ENCODE measurements at places on chromosomes 16 and 17.
A peak's percentile ranks its signal among the peaks of the same experiment; 100 is the strongest.

- no peak for DNase-seq
Measured at GRCh38 chr17:7347630-7348477, 4.1 kb upstream of the KCTD11 start.

GRCh38 chr17:21024024-21024423 lies 18.8 kb downstream of the USP22 start:
- no peak for DNase-seq

DNA sequence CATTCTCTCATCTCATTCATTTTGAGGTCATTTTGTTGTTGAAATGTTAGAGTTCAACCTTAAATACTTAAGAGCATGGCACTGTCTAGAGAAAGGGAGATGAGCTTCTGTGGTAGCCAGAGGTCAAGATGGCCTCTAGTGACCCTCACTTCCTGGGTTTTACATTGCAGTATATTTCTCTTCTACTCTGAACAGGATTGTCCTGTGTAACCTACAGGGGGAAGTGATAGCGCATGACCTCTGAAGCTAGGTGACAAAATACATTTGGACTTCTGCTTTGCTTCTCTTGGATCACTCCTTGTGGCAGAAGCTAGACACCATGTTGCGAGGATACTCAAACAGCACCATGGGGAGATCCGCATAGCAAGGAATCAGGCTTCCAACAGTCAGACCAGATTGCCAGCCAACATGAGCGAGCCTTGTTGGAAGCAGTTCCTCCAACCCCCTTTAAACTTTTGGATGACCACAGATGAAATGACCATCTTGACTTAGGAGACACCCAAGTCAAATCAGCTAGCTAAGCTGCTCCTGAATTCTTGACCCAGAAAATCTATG lies 748.4 kb downstream of the MAF start:
- DNase-seq, result no peak

- no peak for DNase-seq
Measured at GRCh38 chr17:27571563-27572352, 59.2 kb upstream of the LGALS9 start.

- peak; percentile 50 for DNase-seq
Measured at GRCh38 chr17:31581491-31581890, 190.0 kb downstream of the RAB11FIP4 start.

GRCh38 chr16:21263640-21264570 lies 14.2 kb downstream of the CRYM start:
- no peak for DNase-seq

GRCh38 chr17:77308861-77309726 lies 168.3 kb downstream of the SEC14L1 start:
- no peak for DNase-seq

DNA sequence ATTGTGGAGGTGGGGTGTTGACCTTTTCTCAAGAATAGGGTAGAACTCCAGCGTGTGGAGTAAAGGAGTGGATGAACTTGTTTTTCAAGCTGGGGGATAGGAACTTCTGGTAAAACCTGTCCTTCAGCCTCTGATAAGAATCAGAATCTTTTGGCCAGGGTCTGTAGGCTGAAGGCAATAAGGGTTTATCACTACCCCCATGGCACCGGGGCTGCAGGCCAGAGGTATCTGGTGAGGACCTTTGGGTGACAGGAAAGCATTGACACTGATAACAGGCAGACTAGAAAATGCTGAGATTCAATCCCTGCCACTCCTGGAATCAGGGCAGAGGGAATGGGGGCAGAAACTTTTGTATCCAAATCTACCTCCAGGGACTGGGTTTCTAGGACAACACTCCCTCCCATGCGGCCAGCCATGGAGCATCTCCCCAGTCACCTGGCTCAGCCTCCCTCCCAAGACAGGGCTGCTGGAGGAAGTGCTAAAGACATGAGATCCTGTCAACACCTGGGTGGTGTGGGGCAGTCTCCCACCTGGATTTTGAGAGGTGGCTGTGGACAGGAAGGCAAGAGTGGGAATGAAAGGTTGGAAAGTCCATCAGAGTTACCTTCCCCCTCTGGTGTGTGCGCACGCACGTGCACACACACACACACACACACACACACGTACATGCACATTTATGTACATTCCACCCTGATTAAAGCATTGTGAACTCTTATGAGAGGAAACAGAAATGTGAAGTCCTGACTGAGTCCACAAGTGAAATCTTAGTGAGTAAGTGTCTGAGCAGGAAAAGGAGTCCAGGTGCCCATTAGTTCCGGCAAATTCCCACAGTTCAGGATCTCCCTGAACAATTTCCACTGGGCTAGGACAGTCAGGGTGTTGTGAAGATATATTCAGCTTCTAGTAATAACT lies 53.1 kb upstream of the MARCHF10 start:
- no peak for DNase-seq

DNA sequence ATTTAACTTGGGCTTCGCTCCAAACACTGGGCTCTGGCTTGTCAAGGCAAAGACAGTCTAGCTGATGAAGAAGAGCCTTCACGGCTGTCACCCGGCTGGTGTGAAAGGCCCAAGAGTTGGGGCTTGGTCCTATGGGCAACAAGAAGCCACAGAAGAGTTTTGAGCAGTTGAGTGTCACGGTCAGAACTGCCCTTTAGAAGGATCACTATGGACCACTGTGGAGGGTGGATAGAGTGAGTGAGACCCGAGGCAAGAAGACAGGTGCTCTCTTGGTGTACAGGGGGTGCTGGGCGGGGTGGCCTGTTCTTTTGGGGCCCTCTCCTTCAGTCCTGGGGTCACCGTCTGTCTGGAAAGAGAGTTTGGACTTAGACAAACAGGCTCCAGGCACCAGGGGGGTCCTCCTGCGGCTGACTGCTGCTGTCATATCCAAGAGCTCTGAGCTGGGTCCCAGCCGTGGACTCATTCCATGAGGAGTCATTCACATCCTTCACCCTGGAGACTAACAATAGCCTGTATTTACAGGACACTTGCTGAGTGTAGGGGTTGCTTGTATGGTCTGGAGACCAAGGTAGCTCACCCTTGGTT lies 2.4 kb downstream of the PIMREG start:
- no peak for DNase-seq

DNA sequence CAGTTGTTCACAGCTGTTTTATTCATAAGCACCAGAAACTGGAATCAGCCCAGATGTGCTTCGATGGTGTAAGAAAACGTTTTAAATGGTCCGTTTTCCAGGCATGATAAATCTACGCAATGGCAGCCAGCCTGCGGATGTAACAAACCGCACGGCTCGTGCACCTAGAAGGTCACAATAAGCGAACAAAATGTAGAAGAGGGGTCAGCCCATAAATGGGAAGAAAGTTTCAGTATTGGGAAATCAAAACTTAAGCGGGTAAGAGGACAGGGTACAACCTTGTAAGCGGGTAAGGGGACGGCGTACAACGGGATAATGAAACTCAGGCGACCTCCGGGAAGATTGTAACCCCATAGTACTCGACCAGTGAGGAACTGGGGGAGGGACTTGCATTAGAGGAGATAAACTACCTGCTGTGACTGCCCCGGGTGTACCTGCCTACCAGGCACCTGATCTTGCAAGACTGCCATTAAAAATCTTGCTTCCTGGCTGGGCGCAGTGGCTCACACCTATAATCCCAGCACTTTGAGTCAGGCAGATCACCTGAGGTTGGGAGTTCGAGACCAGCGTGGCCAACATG lies 66.6 kb downstream of the ANKRD11 start:
- DNase-seq, result no peak

DNA sequence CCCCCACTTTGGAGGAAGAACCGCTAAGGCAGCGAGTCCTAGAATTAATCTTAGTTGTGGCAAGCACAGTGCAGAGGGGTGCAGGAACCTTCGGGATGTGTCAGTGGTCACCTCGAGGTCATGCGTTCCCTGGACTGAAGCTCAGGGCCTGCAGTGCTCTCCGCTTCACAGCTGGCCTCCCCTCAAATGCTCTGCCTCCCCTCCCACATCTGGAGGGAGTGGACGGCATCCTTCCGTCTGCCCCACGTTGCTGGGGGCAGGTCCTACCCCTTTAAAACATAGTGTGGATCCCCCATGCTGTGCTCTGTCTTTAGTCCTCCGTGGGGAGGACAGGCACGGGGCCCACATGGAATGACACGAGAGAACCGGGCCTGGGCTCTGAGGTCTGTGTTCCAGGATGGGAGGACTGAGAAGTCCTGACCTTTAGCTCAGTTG lies 99.5 kb upstream of the CDC42EP4 start:
- no peak for DNase-seq

- DNase-seq, result no peak
Measured at GRCh38 chr16:27980919-27981700, 82.4 kb downstream of the GSG1L start.

DNA sequence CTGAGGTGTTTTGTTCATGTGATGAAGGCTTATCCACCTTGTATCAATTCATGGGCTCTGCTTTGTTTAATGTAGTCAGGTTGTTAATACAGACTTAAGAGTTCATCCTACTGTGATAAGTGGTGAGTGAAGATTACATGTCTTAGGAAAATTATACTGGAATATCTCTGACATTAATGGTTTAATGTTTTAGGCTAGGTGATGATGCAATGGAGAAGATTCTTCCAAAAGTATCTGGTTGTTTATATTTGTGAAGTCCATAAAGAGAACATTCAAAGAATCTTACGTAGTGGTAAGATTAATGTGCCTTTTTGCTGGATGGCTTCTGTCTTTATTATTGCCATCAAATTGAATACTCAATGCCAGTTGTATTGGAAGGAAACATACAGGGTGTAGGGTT lies 236.4 kb downstream of the BCAS3 start:
- no peak for DNase-seq

DNA sequence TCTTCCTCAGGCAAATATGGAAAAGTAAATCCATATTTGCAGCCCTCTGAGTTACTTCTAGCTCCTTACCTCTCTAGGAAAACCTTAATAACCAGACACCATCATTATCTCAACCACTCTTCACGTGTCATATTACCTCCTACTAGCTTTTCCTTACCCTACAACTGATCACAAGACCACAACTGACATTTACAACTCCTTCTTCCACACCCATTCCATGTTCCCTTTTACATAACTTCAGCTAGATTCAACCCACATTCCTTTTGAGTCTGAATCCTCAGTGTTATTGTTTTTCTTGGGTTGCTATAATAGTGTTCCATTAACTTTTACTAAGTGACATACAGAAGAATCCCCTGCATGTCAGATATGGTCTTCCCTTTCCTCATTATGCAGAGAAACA lies 4.7 kb upstream of the OR1E2 start:
- DNase-seq, result no peak

- DNase-seq, result no peak
Measured at GRCh38 chr16:4536391-4537106, 2.0 kb downstream of the CDIP1 start.

GRCh38 chr17:50993544-50993943 lies 127.1 kb downstream of the SPAG9 start:
- DNase-seq, result no peak

- no peak for DNase-seq
Measured at GRCh38 chr16:17510567-17510966, 39.8 kb upstream of the XYLT1 start.

- no peak for DNase-seq
Measured at GRCh38 chr17:27391427-27391826, 64.8 kb upstream of the KSR1 start.

DNA sequence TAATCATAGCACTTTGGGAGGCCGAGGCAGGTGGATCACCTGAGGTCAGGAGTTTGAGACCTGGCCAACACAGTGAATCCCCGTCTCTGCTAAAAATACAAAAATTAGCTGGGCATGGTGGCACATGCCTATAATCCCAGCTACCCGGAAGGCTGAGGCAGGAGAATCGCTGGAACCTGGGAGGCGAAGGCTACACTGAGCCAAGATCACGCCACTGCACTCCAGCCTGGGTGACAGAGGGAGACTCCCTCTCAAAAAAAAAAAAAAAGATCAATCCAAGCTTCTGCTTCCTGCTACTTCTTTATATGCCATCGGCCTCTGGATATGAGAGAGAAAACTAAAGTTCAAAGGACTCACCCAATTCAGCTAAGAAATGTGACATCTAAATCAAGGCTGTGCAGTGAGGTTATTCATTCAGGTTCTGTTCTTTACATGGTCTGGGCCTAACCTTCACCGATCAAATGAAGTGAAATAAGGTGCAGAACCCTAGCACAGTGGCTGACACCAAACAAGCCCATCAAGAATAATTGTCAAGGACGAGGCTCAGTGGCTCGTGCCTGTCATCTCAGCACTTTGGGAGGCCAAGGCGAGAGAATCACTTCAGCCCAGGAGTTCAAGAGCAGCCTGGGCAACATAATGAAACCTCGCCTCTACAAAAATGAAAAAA lies 25.6 kb downstream of the ZP2 start:
- no peak for DNase-seq

GRCh38 chr16:16868727-16869126 lies 489.8 kb downstream of the NPIPA7 start:
- DNase-seq, result no peak

DNA sequence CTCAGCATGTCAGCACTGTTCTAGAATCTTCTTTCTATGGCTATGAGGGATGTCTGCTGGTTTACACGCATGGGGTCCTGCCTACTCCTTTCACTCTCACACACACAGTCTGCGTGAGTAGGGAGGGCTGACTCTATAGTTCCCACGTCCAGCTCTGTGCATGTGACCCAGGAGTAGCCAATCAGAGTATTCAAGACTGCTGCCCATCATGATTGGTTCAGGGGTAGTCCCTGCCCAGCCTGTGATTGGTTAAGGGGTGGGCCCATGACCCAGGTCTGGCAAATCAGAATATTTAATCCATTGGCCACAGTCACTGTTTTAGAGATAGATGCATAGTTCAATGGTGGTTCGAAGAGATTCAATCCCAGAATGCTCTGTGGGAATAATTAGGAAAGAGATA lies 151.3 kb upstream of the IRX3 start:
- DNase-seq, result no peak

DNA sequence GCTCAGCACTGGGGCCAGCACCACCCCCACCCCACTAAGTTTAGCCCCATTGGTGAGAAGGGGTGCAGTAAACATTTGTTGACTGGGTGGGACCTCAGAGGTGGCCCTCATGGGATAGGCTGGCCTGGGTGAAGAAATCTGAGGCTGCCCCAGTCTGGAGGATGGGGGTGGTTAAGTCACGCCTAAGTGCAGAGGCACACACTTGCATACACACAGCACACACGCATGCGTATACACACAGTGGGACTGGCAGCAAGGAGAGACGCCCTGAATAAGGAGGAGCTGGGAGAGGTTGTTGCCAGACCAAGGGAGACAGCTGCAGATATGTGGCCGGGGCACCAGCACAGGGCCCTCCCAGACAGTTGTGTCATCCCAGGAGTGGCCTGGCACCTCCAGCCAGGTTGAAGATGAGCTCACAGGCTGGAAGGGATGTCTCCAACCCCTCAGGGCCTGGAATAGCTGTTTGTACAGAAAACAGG lies 3.0 kb upstream of the BCAR1 start:
- DNase-seq, result no peak

GRCh38 chr16:500709-501108 lies 26.8 kb upstream of the CAPN15 start:
- DNase-seq, result no peak

GRCh38 chr17:45314741-45315647 lies 1.8 kb downstream of the MAP3K14 start:
- DNase-seq, result peak; percentile 29

DNA sequence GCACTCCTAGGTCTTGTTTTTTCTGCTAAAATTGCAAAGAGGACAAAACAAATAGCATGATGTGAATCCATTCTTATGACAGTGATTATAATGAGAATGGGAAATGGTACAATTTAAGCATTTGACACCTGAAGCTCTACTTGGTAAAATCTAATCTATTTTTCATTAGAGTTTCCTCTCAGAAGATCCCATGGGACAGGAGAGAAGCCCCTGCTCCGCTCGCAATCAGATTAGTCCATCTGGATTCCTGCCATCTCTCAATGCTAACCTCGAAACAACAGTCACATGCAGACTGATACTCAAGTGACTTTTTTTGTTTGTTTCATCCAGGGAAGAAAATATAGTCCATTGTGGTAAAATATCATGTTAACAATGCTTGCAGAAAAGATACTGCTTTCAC lies 107.4 kb upstream of the TOM1L1 start:
- DNase-seq, result no peak

Measured in dermis microvascular lymphatic vessel endothelial cell (primary cell).